Activated CD8-positive, alpha-beta memory T cell treated with anti-CD3 and anti-CD28 coated beads for 1 hour (primary cell): ENCODE measurements at places on chromosomes 12 and 14.

- DNase-seq, result no peak
Measured at GRCh38 chr14:94501588-94502516, 7.4 kb downstream of the SERPINA12 start.

DNA sequence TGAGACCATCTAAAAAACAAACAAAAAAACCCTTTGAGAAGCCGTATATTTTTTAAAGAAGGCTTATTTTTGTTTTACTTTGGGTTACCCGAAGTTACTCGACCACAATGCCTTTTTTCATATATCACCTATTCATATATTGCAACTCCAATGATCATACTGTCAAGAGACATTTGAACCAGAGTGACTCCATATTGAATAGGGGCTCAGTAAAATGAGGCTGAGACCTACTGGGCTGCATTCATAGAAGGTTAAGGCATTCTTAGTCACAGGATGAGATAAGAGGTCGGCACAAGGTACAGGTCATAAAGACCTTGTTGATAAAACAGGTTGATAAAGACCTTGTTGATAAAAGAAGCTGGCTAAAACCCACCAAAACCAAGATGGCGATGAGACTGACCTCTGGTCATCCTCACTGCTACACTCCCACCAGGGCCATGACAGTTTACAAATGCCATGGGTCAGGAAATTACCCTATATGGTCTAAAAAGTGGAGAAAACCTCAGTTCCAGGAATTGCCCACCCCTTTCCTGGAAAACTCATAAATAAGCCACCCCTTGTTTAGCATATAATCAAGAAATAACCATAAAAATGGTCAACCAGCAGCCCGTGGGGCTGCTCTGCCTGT is 50.0 kb upstream of the PKP2 start:
- DNase-seq, result no peak

DNA sequence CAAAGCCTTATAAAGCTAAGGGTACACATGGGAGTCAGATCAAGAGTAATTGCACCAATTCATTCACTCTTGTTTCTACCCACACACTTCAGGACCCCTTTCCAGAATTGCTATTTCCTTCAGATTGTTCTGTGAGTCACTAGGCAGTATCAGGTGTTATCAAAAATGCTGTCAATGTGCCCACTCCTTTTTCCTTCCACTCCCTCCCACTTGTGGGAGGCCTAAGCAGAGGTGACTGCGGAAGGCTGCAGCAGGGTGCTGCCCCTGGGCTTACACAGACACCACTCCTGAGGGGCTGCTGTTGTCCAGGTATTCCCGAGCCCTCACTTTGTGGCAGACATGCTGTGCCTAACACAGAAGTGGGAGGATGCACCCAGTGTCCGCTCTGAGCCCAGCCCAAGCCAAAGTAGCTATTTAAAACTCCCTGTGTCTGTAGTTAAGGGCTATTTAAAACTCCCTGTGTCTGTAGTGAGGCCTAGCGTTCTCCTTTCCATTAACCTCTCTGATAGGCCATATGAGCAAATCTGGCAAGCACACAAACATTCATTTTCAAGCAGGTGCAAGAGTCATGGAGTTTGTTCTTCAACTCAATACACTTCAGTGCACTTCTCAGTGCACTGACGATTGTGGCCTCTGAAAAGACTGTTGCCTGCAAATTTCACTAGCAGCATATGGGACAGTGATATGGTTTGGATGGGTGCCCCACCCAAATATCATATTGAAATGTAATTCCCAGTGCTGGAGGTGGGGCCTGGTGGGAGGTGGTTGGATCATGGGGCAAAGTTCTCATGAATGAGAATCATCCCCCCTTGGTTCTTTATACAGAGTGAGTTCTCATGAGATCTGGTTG is 117.8 kb downstream of the PHLDA1 start:
- no peak for DNase-seq

GRCh38 chr14:74973003-74973653 is 17.7 kb upstream of the PGF start:
- no peak for DNase-seq

- no peak for DNase-seq
Measured at GRCh38 chr14:76375947-76376404, at the start of gene ESRRB. Gene ESRRB (plus strand): TSS chr14:76376137. CDS start chr14:76376402, 265 bp downstream.

- DNase-seq, result no peak
Measured at GRCh38 chr12:93116632-93117031, 187.5 kb upstream of the EEA1 start.

- DNase-seq, result no peak
Measured at GRCh38 chr12:87924149-87924548, 105.1 kb downstream of the C12orf50 start.

DNA sequence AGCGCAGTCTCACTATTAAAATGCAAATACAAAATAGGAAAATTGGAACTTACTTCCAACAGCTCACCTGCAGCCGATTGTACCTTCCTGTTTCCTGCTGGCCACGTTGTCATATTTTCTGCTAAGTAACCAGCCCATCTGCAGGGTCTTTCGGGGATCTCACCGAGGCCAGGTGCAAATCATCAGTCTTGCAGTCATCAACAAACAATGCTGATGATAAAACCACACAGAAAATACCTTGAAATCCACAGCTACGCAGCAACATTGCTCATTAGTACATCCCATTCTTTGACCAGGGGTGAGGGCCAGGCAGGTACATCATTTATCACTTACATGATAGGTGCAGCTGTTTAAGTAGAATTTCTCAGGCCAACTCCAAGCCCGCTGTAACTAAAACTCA is 406.9 kb downstream of the TMEM121 start:
- no peak for DNase-seq

- no peak for DNase-seq
Measured at GRCh38 chr12:19737019-19737418, 297.7 kb downstream of the AEBP2 start.

- no peak for DNase-seq
Measured at GRCh38 chr14:104228716-104229533, 90.5 kb downstream of the KIF26A start.

GRCh38 chr14:62662811-62663455 is 382.3 kb downstream of the KCNH5 start:
- no peak for DNase-seq

- DNase-seq, result no peak
Measured at GRCh38 chr14:32197919-32198318, 3.9 kb upstream of the RNU6-7 start.

GRCh38 chr14:94022532-94023411 is 3.4 kb upstream of the OTUB2 start:
- DNase-seq, result no peak

DNA sequence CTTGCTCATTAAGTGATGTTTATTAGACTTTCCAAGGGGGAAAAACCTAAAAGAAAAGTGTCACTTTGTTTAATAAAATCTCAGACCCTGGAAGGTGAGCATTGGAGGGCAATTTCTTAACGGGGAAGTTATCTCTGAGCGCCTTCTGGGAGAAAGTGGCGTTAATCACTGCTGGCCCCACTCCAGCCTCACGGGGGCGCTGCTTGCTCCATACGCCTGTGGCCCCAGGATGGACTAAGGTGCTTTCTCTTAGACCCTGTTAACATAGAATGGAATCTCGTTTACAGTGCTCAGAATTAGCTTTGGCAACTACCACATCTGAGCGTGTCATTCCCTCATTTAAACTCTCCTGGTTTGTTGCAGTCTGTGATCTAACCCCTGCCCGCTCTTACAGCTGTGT is 16.4 kb upstream of the PRIMA1 start:
- no peak for DNase-seq

GRCh38 chr14:93396456-93396855 is 34.3 kb upstream of the UNC79 start:
- DNase-seq, result no peak

DNA sequence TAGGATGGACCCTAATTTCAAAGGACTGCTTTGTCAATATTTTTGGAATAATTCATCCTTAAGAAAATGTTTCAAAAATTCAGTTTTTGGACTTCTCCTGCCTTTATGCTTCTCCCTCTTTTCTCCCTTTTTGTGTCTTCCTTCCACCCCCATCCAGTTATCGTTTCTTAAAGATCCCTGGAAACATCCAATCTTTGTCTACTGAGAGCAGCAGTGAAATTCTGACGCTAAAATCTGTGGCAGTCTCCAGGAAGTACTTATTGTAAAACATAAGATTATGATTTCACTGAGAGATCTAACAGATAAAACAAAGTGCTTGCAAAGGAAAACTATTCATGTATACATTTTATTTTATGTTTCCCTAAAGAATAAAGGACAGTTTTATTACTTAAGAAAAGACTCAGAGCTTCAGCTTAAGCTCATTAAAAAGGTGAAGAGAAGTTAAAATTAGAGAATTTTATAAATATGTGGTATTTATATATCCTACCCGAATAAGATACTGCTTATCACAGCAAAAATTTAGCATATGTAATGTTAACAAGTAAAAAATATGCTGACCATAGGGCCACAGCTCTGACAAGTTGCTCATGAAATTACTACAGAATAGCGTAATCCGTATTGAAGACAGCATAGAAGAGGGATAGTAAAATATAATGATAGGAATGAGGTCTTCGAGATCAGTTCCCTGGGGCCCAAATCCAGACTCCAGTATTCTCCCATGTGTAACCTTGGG is 6.9 kb downstream of the FRMD6 start:
- DNase-seq, result no peak

- DNase-seq, result no peak
Measured at GRCh38 chr12:72610854-72611358, 338.7 kb downstream of the TRHDE start.
